ENCODE measurements at places on chromosomes 5 and 9.

- DNase-seq: no peak
Measured at GRCh38 chr5:180600554-180601041, 9.3 kb upstream of the SCGB3A1 start.

DNA sequence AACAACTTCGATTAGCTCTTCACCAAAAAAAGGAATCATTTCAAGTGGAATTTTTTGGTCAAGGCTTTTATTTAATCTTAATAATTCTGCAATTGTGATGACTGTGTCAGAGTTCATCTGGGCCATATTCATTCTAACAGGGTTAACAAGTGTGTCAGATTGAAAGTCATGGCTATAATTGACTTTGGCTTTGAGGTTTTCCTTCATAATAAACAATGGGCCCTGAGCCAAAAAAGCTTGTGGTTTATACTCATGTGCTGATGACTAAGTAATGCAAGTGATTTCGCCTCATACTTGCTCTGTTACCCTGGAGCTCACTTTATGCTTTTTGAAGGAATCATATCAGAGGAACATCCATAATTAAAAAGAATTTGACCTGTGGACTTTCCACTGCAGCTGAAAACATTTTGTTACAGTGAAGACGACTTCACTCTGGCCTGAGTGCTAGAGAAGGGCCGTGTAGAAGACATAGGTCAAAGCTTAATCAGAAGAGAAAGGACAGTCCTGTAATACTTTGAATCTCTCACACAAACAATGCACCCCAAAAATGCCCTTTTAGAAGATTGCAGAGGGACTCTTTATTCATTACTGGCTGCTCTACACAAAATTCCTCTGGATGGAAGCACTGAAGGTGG lies 101.7 kb downstream of the GDNF start:
- peak; percentile 7 for DNase-seq

DNA sequence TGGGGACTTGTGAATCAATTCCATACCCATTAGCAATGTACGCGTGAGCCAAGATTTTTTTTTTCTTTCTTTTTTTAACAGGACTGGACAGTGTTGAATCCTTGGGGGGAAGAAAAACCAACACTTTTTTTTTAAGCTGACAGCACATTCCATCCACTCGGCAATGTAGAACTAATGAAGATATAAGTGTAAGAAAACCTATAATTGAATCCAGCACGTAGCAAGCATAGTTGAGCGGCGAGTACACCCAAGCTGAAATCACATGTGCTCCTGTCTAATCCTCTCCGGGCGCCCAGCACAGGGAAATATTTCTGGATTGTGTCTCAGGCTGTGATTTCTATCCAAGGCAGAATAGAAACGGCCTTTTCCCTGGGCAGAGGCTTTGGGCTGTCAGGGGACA lies 118.2 kb downstream of the BOD1 start:
- peak; percentile 92 for DNase-seq

DNA sequence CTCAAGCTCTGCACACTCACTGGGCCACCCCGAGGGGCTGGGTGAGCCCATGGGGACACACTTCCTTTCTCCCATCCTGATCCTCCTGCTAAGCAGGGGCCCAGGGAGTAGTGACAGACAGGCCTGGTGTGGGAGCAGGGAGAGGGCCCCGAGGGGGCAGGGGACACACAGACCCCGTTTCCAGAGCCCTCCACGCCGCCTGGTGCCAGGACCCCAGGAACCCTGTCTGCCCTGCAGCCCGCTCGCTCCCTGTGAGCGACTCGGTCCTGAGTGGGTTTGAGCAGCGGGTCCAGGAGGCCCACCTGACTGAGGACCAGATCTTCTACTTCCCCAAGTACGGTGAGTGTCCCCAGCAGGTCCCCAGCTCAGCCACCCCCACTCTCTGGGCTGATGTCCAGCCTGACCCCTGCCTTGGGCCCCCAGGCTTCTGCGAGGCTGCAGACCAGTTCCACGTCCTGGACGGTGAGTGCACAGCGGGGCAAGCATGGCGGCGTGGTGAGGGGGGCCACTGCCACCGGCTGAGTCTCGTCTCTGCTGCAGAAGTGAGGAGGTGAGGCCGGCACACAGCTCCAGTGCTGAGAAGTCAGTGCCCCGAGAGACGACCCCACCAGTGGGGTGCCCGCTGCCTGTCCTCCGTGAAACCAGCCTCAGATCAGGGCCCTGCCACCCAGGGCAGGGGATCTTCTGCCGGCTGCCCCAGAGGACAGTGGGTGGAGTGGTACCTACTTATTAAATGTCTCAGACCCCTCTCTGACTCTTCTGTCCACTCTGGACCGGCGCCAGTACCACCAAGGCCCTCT lies 1.4 kb downstream of the C8G start:
- no peak for DNase-seq

DNA sequence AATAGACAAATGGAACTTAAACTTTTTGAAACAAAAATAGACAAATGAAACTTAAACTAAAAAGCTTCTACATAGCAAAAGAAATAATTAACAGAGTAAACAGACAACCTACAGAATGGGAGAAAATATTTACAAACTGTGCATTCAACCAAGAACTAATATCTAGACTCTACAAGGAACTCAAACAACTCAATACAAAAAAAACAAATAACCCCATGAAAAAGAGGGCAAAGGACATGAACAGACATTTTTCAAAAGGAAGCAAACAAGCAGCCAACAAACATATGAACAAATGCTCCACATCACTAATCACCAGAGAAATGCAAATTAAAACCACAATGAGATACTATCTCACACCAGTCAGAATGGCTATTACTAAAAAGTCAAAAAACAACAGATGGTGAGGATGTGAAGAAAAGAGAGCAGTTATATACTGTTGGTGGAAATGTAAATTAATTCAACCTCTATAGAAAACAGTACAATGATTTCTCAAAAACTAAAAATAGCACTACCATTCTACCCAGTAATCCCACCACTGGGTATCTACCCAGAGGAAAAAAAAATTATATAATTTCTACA lies 170.8 kb upstream of the RGMB start:
- no peak for DNase-seq

GRCh38 chr9:16575142-16575985 lies 295.1 kb downstream of the BNC2 start:
- peak; percentile 66 for DNase-seq

GRCh38 chr5:32308946-32309345 lies 3.8 kb downstream of the MTMR12 start:
- peak; percentile 29 for DNase-seq

GRCh38 chr9:34125681-34126206 lies 754 bp downstream of the DCAF12 start:
- DNase-seq: peak; percentile 17

DNA sequence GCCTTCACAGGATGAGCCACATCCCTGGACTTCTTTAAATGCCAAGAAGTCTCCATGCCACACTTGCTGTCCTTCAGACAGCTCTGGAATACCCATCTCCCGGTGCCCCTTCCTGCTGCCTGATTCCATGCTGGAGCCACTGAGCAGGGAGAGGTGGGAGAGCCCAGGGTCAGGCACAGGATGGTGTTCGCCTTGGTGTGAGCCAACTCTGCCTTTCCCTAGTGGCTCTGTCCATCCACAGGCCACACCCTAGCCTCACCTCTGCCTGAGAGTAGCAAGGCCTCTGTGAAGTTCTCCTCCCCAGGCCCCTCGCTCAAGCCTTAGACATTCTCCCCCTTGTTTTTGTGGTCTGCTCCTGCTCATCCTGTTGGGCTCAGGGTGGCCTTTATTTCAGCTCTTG lies 54.2 kb upstream of the ANGPTL2 start:
- DNase-seq: no peak
